ENCODE measurements at places on chromosomes 1 and 21.

GRCh38 chr1:111720977-111721786 lies 18.0 kb downstream of the INKA2 start:
- no peak for DNase-seq

GRCh38 chr21:39860600-39860999 lies 6.6 kb upstream of the PCP4 start:
- no peak for DNase-seq

DNA sequence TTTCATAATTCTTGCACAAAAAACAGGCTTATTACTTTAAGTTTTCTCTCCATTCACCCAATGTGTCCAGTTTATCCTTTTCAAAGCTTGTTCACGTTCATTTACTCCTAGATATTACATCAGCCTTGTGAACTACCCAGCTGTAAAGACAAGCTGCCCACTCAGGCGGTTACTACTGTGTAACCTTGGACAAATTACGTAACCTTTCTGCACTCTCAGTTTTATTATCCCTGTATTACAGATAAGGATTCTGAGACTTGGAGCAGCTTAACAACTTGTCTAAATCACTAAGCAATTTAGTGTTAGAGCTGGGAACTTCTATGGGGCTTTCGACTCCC lies 20.5 kb upstream of the LPAR3 start:
- DNase-seq = peak; percentile 23

- DNase-seq = no peak
These were observed 219.8 kb upstream of the PRMT6 start for GRCh38 chr1:106836708-106837107.

GRCh38 chr1:160575112-160575664 lies 4.1 kb downstream of the CD84 start:
- DNase-seq = peak; percentile 77

- DNase-seq = no peak
These were observed 21.6 kb upstream of the NID1 start for GRCh38 chr1:236086537-236086936.

DNA sequence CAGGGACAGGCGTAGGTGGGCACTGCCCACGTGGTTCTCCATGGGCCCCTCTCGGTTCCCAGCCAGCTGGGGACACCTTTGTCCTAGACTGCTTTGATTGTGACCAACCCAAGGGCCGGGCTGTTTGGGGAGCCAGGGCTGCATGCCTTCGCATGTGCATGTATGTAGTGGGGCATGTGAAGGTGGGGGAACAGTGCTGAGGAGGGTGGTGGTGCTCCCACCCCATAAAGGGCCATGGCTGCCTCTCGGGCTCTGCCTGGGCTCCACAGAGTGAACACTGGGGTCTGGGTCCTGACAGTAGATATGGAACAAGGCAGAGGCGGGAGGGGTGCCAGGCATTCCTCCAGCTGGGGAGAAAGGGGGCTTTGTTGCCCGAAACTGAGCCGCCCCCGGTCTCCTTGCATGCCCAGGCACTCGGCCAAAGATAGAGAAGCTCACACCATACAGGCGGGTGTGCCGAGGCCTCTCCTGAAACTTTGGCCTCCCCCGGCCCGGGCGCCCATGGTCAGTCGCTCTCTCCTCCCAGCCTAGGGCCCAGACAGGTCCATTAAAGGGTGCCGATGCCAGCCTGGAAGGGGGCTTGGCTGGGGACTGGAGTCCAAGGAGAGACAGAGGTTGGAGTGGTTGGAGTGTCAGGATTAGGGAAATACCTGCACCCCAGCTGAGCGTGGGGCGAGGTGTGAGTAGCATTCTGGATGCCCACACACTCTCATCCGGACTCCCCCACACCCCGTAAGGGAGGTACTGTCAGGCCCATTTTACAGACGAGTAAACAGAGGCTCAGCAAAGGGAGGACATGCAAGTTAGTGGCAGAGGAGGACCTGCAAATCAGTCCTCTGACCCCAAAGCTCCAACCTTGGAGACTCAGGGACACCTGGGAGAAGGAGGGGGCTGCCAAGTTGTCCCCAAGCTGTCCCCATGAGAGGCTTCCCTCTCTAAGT lies 41.1 kb downstream of the EPHA2 start:
- no peak for DNase-seq
